ENCODE measurements at places on chromosomes 2 and 18.

- DNase-seq = no peak
Measured at GRCh38 chr2:167814881-167815718, 432.3 kb downstream of the STK39 start.

DNA sequence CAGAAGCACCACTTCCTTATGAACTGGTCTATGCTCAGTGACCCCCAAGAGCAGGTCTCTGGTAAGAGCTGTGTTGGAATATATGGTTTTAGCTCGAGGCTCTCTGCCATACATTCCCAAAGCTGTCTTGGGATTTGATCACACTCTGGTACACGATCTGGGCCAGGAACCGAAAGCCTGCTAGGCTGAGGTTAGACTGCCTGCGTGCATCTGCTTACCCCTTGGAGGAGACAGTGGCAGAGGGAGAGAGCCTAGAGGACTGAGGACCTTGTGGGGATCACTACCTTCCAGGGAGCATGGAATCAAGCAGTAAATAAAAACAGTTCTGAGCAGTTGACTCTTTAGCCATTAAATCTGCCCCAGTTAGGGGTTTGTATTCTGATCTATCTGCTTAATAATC lies 63.7 kb downstream of the ZNF532 start:
- no peak for DNase-seq

GRCh38 chr2:10402062-10402585 lies 46.0 kb downstream of the ODC1 start:
- peak; percentile 69 for DNase-seq

GRCh38 chr2:19009510-19009909 lies 348.9 kb downstream of the OSR1 start:
- DNase-seq = no peak

GRCh38 chr2:210224941-210225672 lies at the start of gene ACADL:
Gene ACADL (minus strand): TSS chr2:210225447. CDS start chr2:210225263, 184 bp downstream.
- peak; percentile 32 for DNase-seq

DNA sequence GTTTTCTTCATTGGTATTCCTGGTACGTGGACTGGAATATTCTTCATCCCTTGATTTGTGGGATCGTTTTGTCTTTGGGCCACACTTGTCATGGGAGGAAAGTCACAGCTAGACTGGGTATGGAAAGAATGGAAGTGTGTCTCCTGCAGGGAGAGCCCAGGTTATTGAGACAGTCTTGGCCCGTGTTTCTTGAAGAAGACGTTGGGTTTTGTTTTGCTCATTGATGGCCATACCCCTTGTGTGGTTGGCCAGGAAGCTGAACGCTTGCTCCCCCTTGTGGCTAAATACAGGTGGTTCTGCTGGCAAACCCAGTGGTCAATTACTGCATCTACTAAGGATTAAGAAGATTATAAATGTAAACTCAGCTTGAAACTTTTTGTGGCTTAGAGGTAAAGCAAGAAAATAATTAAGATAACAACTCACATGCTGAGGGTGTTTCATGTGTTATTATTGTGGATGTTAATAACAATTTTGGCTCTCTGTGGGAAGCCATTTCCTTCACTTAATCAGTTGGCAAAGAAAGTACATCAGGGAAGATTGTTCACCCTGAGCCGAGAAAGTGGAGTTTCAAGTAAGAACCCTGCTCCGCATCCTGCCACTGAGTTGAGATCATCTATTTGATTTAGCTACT lies 91.8 kb downstream of the NEDD4L start:
- DNase-seq = peak; percentile 70

GRCh38 chr2:181467966-181468707 lies 11.0 kb downstream of the ITGA4 start:
- no peak for DNase-seq

GRCh38 chr2:60356346-60356745 lies 197.1 kb downstream of the BCL11A start:
- no peak for DNase-seq

DNA sequence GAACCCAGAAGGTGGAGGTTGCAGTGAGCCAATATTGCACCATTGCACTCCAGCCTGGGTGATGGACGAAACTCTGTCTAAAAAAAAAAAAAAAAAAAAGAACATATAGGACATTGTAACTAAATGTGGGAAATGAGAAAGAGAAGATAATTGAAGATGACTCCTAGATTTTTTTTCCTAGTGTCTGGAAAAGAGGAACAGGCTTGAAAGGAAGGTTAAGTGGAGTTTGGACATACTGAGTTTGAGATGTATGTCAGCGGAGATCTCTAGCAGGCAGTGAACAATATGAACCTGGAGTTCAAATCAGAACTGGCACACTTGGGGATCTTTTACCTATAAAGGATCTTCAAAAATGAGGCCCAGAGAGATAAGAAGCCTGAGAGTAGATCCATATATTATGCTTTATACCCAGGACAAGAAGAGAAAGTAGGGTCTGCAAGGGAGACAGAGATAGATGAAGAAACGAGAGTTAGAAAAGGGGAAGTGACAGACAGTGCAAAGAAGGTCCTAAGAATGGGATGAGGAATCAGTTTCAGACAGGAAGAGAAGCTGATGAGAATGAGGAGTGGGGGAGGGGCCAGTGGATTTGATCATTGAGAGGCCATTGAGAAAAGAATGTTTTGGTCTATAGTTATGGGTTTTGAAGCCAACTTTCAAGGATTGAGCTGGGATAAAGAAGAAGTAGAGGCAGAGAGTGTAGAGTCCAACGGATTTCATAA lies 46.9 kb upstream of the CD28 start:
- DNase-seq = no peak
